ENCODE measurements at places on chromosomes 5 and 9.
A peak's percentile ranks its signal among the peaks of the same experiment; 100 is the strongest.

DNA sequence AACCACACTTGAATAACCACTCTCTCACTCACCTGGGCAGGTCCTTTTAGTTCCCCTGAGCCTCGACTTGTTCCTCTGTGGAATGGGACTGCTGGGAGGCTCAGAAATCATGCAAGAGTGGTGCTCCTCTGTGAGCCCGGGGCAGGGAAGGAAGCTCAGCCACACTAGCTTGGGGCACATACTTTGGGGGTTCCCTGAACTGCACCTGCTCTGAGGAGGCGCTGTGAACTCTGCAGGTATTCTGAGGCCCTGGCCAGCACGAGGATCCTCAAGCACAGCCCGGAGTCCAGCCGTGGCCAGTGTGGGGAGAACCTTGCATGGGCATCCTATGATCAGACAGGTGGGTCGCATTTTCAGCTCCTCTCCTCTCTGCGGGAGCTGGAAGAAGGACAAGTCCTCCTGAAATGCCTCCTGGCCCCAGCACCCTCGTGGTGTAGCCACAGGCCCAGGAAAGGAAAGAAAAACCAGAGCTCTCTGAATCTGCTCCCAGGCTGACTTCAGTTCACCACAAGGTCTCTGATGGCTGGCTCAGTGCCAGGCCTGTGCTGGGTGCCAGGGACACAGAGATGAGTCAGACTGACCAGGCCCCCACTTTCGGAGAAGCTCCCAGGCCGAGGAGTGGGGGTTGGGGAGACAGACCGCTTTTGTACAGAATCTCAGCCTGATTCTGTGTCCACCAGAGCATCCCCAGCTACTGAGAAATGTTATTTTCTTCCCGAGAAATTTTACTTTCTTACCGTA lies 11.9 kb downstream of the GLIPR2 start:
- peak; percentile 99 for DNase-seq
- H3K27me3 ChIP-seq = no peaks in the 10 kb centered on the region
- no peak overlapping the region for H3K4me3 ChIP-seq
- no peaks in the 10 kb centered on the region for H3K36me3 ChIP-seq
- H3K4me1 ChIP-seq = peaks cover 14% of the 10 kb centered on the region

DNA sequence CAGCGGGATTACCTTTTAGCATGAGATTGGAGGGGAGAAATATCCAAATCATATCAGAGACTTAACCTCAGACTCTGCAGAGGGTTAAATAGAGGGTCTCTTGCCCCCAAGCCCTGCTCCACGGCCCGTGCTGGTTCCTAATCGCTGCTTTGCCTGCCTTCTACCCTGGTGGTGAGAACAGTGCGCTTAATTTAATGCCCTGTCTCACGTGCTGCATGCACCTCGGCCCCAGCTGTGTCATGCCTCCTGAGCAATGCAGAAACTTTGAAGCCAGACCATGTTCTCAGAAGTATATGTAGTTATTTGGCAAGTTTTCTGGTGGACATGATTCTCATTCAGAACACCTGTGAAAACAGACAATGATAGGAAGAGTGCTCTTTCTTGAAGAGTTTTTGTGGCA lies 1.4 kb downstream of the OTULIN start:
- H3K36me3 ChIP-seq = no peaks in the 10 kb centered on the region
- DNase-seq = no peak
- H3K27ac ChIP-seq = peak overlapping the region; percentile 90
- H3K4me3 ChIP-seq = peak overlapping the region; percentile 54
- H3K4me1 ChIP-seq = no peaks in the 10 kb centered on the region

DNA sequence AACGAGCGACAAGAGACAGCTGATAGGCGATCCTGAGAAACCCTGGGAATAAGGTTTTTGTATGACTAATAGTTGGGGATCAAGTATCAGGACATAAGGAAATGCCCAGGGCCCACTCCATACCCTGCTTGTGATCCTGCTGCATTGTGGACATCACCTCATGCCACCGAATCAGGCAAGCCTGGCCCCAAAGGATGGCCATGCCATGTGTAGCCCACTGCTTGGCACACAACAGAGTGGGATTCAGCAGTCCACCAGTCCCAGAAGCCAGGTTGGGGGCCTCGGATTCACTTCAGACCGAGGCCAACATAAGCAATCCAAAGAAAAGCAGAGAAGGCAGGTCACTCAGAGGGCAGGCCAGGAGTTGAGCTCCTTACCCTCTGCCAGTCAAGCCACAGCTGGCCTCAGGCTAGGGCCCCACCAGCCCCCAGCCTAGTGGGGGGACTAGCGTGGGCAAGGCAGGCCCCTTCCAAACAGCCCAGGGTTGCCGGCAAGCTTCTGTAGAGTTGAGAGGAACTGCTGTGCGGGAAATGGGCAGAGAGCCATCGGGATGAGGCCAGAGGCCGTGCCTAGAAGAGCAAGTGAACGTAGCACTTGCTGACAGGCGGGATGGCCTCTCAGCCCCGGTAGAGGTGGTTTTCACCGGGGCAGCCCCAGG lies 5.0 kb downstream of the NOP16 start:
- peaks cover 5% of the 10 kb centered on the region for H3K4me1 ChIP-seq
- no peak overlapping the region for H3K4me3 ChIP-seq
- no peaks in the 10 kb centered on the region for H3K27me3 ChIP-seq
- no peak for DNase-seq
- H3K36me3 ChIP-seq = no peaks in the 10 kb centered on the region
- H3K27ac ChIP-seq = no peak overlapping the region

DNA sequence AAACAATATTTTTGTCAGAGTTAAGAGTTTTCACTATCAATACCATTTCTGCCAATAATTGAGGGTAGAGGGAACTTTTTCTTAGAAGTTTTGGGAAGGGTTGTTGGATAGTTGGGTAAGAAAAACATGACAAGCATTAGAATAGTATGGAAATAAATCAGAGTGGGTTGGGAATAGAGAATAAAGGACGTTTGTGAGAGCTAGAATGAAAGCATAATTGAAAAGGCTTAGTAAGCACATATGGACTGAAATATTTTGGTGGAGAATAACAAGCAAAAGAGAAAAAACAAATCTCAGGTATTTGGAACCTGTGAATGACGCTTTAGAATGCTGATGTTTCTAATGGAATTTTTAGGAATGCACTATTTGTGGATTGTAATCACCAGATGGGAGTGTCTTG lies 262.9 kb upstream of the EDIL3 start:
- no peaks in the 10 kb centered on the region for H3K36me3 ChIP-seq
- no peaks in the 10 kb centered on the region for H3K27me3 ChIP-seq
- no peak overlapping the region for H3K4me3 ChIP-seq
- no peaks in the 10 kb centered on the region for H3K4me1 ChIP-seq
- H3K27ac ChIP-seq = no peak overlapping the region

GRCh38 chr5:103512500-103512899 lies 50.1 kb downstream of the NUDT12 start:
- H3K27ac ChIP-seq = no peak overlapping the region
- no peaks in the 10 kb centered on the region for H3K4me1 ChIP-seq
- no peaks in the 10 kb centered on the region for H3K27me3 ChIP-seq
- no peaks in the 10 kb centered on the region for H3K36me3 ChIP-seq
